ENCODE measurements at places on chromosomes 2 and 18.

DNA sequence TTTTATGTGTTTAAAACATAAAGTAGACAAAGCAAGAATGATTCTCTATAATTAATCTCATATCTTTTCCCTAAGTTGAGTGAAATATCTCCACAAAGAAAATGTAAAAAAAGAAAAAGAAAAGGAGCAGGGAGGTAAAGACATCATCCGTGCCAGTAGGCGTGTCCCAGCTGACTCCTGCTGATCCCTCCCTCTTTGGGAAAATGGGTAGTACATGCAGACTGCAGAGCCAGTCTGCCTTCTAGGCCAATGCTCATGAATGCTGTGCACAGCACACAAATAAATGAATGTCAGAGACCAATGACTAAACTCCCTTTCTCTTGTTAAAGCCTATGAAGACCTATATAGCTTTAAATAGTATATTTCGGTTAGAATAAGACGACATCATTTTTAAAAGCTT is 64.7 kb downstream of the RAPH1 start:
- no peak for DNase-seq

DNA sequence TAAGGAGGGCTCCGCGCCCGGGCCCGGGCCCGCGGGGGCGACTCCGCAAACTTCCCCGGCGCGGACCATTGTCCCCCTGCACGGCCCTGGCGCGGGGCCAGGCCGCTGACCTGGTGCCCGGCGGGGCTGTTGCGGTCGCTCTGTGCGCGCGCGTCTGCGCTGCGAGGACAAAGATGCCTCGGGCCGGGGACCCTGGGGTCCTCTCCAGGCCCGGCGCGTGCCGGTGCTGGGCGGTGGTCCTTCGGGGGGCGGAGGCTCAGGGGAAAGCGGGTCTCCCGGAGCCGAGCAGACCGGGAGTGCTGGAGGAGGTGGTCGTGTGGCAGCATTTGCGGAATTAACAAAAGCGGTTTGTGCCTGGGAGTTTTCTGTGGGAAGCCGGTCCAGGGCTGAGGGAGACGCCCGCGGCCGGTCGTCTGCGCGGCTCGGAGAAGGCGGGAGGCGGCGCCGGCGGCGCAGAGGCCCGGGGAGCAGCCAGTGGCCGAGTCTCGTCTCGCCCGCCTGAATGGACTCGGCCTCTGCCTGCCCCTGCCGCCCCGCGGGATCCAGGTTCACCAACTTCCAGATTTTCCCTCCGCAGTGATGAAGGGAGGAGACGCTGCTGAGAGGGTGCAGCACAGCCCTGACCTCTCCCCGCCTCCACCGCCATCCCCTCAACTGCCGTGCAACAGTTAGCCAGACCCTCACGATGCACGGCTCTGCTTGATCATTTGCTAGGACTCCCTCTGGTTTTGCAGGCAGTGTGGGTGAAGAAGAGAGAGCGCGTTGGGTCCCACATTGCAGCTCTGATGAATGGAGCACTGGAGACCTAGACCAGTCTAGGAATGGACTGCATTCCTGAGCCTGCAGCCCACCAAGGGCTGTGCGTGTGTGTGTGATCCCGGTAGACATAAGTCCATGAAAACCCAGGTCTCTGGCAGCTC is 705 bp downstream of the EFR3B start:
- DNase-seq = peak; percentile 46

DNA sequence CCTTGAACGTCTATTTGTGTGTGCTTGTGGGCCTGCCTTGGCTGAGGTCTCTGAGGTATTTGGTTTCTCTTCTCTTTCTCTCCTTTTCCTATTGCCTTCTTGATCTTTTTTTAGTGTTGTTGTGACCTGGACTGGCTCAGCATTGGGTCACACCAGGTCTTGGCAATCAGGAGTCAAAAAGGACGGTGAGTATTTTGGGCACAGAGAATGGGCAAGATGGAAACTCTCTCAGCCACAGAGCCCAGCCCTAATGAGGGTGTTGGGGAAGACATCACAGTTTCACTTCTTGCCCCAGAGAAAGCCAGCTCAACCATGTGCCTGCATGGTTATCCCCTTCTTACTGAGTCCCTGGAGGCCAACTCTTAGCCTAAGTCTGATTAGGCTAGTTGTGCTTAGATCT is 13.7 kb upstream of the INO80C start:
- DNase-seq = no peak

DNA sequence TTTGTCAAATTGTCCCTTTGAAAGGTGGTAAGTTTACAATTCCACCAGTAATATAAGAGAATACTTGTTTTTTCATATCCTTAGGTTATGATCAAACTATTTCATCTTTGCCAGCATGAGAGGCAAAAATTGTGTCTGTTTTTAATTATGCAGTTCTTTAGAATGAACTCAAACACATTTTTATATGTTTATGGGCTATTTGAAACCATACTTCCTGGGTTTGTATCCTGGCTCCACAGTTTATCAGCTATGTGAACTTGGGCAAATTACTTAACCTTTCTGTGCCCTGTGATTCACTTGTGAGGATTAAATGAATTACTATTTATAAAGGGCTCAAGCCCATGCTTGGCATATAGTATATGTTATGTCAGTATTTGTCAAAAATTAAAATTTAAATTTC is 109.4 kb downstream of the TANC1 start:
- no peak for DNase-seq

- DNase-seq = no peak
Observed at GRCh38 chr2:63537306-63537705, 51.0 kb downstream of the WDPCP start.
